ENCODE measurements at places on chromosomes 4 and X. TPM values are rescaled to one million over a fixed set of nuclear protein-coding genes. Genes with fewer than 3 reads are reported as not detected.

SSX3 gene
- total RNA-seq = not detected

DMD gene
- total RNA-seq = 13.3 TPM

ZXDA gene
- total RNA-seq = 3.2 TPM

ZDHHC9 gene
- 24.5 TPM for total RNA-seq

- no peak for DNase-seq
Observed at GRCh38 chrX:45727761-45728160, 527.1 kb upstream of the DIPK2B start.

DNA sequence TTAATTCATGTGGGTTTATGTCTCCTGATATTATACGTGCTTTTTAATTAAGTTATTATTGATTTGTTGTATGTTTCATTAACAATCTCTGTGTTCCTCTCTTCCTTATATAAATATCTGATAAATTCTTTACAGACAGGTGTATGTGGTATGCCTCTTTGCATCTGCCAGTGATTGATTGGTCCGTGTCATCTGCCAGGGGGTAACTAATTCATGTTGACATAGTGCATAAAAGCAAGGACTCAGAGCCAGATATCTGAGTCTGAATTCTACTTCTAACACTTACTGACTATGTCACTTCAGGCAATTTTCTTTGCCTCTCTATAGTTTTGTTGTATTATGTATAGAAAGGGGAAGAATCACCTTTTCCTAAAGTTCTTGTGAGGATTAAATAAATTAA lies 5.2 kb upstream of the AMBN start:
- no peak for DNase-seq

DNA sequence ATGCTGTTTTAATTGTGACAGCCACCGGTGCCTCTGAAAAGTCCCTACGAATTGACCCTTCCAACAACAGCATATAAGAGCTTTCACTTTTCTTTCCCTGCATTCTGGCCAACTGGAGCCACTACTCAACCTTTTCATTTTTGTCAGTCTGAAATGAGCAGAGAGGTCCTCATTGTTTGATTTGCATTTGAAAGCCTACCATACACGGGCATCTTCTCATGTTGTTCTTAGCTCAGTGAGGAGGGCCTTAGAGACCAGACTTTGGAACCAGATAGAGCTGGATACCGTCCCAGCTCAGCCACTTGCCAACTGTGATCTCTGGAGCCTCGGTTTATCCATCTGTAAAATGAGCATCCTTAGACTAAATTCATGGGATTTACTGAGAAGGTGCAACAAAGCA lies 16.9 kb upstream of the TMSB4X start:
- DNase-seq = no peak

DNA sequence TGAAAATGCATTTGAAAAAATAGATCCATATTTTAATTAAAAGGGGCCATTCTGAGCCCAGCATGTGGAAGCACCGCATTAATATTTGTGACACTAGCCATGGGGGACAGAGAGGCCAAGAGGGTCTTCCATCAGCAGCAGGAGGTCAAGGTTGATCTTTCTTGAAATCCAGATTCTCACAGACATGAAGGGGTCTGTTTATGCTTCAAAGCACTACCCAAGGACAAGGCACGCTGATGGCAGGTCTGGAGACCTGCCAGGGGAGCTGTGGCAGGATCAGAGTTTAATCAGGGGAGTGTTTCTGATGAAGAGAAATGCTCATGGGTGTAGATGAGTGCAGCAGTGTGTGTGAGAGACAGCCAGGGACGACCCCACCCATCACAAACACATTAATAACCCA lies 243.3 kb downstream of the LDB2 start:
- DNase-seq = no peak

DNA sequence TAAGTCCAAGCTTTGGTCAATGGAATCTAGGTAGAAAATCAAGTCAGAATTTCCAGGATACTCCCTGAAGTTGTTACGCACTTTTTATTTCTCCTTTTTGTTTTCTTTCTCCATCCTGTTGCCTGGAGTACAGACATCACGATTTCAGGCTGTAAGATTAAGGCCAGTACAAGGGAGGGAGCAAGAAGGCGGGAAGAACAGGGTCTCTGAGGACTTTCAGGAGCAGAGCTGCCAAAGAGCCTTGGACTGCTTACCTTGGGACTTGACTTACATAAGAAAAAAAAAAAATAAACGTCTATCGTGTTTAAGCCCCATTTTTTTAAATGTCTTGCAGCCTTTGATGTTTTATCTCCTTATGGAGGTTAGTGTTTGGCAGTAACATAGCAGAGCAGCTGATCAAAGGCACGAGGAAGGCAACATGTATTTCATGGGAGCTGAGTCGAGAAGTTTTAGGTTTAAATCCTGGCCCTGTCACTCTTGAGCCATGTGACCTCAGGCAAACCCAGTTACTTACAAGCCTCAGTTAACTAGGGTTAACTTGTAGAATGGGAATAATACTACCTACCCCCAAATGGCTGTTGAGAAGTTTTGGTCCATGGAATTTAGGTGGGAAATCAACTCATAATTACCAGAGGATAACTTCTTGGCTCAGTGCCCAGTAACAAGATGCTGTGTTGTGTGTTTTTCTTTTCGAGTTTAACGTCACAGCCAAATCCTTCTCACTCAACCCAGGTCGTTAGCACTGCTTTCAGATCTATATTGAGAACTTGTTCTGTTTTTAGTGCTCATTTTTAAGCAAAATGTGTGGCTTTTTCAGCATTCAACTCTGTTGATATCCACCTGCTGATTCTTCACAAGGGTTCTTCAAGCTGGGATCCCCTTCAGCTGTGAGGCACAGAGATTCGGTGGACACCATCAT lies 106.8 kb downstream of the CLNK start:
- no peak for DNase-seq

- no peak for DNase-seq
Observed at GRCh38 chr4:4568806-4569427, 27.1 kb upstream of the STX18 start.

DNA sequence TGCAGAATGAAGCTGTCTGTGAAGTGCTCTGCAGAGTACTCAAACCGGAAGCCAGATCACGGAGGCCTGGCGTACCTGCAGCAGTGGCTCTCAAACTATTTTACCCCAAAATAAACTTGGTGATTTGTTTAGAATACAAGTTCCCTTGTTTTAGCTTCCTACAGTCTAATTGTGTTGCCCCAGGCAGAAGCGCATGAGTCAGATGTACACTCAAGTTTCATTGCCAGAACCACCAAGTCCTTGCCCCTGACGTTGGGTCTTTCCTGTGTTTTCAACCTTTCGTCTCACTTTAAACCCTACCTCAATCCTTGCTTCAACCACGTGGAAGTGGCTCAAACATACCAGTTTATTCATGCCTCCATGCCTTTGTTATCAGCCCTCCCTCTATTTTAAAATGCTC lies 66.2 kb upstream of the SLC7A11 start:
- DNase-seq = peak; percentile 94

- peak; percentile 88 for DNase-seq
Observed at GRCh38 chr4:24856586-24856985, 56.3 kb downstream of the CCDC149 start.

DNA sequence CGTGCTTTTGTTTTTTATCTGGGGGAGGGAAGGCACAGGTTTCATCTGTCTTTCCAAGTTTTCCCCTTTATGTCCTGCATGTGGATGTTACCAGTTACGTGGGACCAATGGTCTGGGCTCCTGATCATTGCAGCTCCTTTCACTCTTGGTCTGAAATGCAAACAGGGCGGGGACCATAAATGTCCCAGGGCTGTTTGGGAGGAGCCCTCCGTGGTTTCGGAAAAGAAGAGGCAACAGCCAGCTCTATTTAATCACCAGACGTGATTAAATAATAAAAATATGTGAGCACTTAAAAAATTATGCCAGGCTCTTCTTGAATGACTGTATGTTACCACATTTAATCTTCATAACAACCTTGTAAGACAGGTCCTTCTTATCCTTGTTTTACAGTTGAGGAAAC lies 30.8 kb upstream of the C1GALT1C1 start:
- DNase-seq = no peak

- no peak for DNase-seq
Observed at GRCh38 chr4:59597536-59598329, 1602.4 kb upstream of the ADGRL3 start.

DNA sequence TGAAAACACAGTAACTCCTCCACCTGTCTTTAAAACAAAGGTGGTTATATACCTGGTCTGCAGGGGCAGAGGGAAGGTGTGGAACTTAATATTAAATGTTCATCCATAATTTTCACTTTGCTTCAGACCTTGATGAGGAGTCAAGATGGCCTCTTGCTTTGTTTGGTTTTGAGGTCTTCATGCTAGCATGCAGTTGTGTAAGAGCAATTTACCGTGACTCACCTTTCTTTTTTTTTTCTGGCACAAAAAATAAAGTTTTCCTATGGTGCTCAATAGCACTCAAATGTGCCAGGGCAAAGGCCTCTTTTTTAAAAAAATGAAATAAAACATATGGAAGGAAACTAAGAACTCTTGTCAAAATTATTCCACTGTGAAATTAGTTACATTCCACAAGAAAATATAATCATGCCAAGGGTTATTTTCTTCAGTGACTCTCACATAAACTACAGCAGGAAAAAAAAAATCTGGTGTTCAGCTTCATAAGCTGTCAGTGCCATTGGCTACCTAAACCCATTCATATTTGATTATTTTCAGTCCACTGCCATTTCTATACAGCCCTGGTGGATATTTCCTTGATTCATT lies 128.2 kb downstream of the SLC7A11 start:
- peak; percentile 70 for DNase-seq

DNA sequence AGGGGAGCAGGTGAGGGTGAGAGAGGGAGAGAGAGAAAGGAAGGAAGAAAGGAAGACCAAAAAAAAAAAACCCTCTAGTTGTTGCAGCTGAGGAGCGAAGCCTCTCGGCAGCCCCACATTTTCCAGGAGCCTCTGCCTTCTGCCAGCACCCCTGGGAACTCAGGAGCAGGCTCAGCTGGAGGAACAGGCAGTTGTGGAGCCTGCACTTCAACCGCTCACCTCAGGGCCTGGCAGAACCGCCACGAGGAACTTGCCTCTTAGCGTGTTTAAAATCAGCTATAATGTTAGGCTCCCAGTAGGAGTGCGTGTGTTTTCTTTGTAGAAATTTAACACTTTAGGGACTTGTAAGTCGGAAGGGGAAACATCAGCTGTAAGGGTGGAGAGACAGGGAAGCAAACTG lies 65.7 kb downstream of the SEL1L3 start:
- DNase-seq = no peak

- DNase-seq = no peak
Observed at GRCh38 chr4:111961809-111962208, 183.4 kb upstream of the FAM241A start.

DNA sequence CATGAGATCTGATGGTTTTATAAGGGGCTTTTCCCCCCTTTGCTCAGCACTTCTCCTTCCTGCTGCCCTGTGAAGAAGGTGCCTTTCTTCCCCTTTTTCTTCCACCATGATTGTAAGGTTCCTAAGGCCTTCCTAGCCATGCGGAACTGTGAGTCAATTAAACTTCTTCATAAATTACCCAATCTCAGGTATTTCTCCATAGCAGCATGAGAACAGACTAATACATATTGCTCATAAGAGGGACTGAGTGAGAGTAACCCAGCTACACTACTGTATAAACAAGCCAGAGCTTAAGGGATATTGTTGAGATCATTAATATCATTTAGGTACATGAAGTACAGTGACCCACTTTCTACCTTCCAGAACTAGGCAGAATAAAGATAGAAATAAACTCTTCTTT lies 102.9 kb downstream of the TEX13A start:
- no peak for DNase-seq

DNA sequence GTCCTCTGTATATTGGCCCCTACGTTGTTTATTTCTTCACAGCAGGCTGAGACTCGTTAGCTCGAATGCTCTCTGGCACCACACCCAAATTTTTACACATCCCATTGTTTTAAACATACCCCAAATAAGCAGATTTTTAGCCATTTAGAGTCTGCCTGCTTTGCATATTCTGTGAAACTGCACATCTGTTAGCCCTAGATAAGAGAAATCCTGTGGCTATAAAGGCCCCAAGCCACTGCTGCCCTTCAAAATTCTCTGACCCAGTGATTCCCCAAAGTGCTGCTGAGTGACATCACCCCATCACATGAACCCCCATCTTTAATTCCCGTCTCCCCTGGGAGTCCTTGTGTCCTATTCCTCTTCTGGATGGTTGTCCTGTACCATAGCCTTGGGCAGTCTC lies 20.8 kb downstream of the TEX13C start:
- no peak for DNase-seq

DNA sequence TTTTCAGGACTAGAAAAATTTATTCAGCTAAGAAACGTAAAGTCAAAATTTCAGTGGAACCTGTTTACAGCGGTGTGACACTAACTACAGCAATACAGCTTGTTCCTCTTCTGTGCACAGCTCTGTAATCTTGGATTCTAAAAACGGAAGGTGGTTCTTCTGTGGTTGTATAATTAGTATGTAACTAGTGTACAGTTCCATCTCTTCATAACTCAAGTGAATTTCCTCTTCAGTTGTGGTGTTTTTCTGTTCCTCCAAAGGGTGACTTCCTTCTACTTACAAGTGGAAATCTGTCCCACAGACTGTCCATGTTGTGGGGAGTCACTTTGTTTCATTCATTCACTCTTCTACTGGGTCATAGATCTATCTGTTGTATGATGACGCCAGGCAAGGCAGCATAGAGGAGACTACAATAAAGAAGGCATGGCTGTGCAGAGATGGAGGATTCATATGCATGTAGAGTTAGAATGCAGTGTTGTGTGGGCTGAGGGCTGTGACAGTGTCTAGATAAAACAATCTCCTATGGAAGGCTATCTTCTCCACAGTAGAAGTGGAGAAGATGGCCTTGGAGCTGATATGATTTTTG lies 5.4 kb downstream of the DAPP1 start:
- no peak for DNase-seq

DNA sequence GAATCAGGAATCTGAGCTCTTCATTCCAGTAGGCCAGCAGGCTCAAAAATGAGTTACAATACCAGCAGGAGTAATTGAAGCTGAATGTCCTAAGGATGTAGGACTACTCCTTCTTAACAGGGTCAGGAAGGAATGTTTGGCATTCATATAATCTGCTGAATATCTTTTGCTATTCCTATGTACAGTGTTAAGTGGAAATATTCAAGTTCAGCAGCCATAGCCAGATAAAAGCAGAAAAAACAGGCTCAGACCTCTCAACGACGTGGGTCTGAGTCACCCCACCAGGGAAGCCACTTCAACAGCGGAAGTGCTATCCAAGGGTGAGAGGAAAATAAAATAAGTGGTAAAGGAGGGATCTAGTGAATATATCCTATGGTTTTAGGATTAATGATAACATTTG lies 577.0 kb downstream of the SPOCK3 start:
- DNase-seq = peak; percentile 27

DNA sequence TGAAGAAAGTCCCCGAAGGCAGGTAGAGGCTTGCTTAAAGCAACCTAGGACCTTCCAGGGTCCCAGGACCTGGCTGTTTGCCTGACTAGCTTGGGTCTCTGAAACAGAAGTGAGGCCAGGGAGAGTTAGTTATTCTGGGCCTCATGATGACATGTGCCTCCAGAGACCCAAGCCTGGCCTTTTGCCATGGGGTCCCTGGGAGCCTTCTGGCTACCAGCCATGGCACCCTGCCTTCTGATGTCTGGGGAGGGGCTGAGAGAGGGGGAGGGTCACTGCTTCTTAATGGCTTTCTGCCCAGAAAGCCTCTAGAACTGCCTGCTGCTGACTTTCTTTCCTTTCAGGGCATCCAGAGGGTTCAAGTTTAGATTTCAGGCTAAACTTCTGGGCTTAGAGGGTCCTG lies 1.0 kb upstream of the STARD8 start:
- DNase-seq = no peak

- DNase-seq = peak; percentile 24
Observed at GRCh38 chr4:127788517-127788916, 6.4 kb downstream of the HSPA4L start.

- DNase-seq = no peak
Observed at GRCh38 chrX:69388526-69388925, 115.6 kb upstream of the NALF2 start.
